Activated naive CD4-positive, alpha-beta T cell (primary cell): ENCODE measurements at places on chromosomes 12 and 14.

DNA sequence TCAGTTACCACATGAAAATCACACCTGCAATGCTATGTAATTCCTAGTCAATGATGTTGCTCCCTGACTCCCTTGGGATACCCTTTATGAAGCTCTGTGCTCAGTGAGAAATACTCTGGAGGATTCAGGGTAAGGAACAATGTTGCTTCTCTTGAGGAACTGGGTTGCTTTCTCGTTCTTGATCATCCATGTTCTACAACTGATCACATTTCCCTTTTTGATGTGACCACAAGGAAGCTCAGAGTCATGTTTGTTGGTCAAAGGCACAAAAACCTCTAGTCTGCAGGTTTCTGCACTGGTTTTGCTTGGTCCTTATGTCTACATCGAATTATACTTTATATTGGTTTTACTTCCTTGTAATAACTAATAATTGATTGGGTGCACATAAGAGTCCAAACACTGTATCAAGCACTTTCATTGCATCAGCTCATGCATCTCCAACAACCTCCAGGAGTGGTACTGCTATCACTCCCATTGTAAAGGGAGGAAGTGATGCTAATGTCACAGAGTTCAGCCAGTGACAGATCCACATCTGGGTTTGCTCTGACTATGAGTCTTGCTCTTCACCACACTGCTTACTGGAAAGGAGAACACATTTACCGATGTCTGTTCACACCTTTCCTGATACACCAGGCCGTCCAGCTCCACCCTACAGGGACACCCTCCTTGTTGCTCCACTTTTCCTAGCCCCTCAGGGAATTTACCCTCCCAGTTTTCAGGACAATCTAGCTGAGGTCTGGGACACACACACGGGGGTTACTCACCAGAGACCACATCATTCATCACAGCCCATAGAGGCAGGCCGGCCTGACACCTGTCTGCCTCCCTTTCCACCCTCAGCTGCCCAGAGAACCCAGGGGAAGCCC, 41.0 kb downstream of the CMKLR1 start:
- no peak for DNase-seq

GRCh38 chr12:132021031-132021871, 71.5 kb downstream of the EP400 start:
- no peak for DNase-seq

DNA sequence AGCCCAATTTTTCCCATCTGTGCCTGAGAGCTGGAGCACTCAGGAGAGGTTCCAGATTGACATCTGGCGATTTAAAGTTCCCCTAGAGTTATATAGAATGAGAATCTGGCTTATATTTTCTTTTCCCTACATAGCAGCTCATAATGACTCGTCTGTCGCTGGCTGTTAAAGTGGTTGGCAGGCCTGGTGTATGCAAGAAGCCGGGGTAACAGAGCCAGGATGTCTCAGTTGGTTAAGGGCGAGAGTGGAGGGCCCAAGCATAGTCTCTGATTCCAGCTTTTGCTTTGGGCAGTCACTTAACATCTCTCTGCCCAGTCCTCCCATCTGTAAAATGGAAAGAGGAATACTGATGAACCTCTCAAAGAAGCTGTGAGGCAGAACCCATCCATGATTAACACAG, 751.6 kb downstream of the NOVA1 start:
- DNase-seq, result no peak

DNA sequence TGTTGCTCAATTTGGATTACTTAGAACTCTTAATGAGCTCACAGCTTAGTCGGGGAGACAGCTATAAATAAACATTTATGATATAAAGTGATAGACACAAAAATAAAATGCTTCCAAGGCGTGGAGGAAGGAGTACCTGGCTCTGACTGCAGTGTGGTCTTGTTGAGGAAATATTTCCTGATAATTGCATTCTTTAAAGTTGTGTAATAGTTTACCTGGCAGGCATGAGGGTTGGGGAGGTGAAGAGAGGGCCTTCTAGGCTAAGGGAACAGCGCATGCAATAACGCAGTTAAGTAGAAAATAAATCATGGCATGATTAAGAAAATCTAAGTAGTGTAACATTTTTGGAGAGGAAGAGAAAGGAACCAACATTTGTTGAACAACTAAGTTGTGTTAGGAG, 260.5 kb upstream of the ATP2B1 start:
- no peak for DNase-seq

DNA sequence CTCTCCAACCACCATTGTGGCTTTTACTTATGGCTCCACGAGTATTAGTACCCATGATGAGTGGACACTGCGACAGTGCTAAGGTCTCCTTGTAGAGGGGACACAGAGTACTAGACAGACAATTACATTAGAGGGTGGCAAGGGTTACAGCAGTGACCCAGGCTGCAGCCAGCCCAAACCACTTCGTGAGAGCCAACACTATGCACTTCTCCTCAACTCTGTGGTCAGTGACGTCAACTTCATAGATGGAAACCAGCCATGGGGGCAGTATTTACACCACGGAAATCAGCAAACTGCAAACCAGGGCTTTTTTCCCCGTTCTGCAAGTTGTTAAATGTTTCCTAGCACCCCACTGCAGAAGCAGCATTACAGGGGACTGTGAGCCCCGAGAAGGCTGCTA, 61.6 kb upstream of the ZFP36L1 start:
- DNase-seq, result no peak

DNA sequence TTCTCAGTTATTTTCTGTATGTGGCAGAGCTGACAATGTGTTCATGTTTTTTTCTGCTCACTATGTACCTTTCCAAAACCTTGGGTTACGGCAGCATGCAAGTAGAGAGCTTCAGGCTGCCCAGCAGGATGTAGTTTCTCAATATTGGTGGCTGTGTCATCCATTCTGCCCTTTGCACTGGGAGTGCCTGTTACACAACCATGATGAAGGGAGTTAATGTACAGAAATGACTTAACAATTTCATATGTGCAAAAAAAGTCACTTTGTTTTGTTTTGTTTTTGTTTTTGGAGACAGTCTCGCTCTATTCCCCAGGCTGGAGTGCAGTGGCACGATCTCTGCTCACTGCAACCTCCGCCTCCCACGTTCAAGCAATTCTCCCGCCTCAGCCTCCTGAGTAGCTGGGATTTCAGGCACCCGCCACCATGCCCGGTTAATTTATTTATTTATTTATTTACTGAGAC, 6.1 kb upstream of the CNIH1 start:
- DNase-seq, result no peak

- no peak for DNase-seq
Measured at GRCh38 chr12:23139026-23139425, 514.1 kb downstream of the ETNK1 start.

DNA sequence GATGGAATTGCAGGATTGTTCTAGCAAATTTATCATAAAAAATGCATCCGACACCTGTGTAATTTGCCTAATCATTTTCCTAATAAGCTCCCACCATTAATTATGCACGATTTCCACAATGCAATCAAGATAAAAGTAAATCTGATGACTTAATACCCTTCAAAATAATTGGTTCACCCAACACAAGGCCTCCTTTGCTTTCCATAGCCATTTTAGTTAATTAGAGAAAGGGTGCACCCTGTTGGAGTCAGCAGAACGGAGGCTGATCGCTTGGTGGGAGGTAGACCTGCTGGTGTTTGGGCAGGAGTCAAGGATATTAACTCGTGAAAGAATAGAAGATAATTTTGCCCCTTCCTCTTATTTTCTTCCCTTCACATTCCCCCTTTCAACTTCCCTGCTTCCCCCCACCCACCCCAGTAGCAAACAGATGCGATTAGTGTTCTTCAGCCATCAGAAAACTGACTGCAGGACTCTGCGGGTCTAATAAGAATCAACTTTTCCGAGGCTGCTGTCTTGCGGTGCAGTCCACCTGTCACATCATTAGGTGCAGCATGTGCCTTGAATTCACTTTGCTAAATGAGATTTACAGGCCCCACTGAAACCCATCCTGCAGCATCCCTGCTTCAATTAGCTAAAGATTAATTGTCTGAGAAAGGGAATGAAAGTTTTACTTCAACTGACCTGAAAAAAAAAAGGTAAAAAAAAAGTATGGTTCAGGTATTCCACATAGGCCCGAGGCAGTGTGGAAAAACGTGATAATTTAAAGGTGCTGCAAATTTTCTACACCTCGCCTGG, 553.7 kb upstream of the LMO3 start:
- DNase-seq, result no peak

- no peak for DNase-seq
Measured at GRCh38 chr12:28108599-28108998, 81.7 kb upstream of the CCDC91 start.

DNA sequence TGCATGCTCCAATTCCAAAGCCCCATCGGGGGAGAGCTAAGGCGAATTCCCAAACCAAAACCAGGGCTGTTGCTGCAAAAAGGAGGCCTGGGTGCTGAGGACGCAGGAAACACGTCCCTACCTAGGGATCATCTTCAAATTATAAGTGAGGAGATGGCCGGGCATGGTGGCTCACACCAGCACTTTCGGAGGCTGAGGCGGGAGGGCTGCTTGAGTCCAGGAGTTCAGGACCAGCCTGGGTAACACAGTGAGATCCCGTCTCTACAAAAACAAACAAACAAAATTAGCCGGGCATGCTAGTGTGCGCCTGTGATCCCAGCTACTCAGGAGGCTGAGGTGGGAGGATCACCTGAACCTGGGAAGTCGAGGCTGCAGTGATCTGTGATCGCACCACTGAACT, 143.2 kb downstream of the CALM1 start:
- no peak for DNase-seq

GRCh38 chr14:23128969-23129758, 10.1 kb upstream of the CEBPE start:
- no peak for DNase-seq

DNA sequence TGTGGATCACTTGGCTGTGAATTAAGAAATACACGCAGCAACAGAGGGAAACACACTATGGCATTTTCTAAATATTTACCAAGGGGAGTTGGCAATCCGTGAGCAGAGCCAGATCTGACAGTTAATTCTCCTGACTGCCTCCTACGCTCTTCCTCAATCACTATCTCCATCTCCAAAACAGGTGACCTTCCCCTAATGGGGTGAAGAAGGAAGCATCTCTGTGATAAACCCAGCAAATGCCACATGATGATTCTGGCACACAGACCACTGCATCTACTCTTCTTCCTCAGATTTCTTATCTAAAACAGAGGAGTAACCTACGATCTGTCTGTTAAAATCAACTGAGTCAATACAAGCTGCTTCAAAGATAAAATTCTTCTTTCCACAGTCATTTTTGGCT, 4.4 kb downstream of the SPTB start:
- no peak for DNase-seq

DNA sequence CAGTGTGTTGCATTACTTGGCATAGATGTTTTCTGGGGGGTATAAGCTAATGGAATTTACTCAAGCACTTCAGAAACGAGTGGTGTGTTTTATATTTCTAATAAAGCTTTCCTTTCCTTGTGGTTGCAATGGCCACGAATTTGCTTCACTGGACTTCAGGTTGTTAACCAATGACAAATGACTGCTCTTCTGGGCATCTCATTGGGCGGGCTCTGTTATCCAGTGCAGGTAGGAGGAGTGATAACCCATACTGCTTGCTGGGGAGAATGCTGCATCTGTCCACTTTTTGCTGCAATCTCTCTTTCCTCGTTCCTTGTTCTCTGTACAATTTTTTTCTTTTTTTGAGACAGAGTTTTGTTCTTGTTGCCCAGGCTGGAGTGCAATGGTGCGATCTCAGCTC, 80.0 kb upstream of the RPH3A start:
- no peak for DNase-seq

GRCh38 chr12:25694072-25694471, 141.0 kb upstream of the LMNTD1 start:
- DNase-seq, result no peak

DNA sequence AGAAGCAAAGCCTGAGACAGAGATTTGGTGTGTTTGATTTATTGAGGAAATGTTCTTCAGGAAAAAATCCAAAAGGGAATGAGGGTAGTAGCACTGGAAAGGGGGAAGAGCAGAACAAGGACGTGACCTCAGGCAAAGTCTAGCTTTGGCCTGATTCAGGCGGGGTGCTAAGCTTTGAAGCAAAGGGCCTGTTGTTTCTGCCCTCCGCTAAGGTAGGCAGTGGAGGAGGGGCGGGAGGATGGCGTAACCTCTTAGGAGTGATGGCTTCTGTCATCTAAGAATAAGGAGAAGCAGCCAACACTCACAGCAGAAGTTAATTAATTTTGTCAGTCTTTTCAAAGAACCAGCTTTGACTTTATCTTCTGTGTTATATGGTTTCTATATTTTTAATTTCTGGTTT, 20.4 kb downstream of the ABHD12B start:
- no peak for DNase-seq

- DNase-seq, result no peak
Measured at GRCh38 chr14:96811265-96811664, 14.1 kb downstream of the VRK1 start.

GRCh38 chr12:24948757-24949722, at the start of gene BCAT1:
Gene BCAT1, minus strand, starts transcription at chr12:24949101. Its CDS starts 169 bp downstream, at chr12:24948932.
- peak; percentile 4 for DNase-seq

DNA sequence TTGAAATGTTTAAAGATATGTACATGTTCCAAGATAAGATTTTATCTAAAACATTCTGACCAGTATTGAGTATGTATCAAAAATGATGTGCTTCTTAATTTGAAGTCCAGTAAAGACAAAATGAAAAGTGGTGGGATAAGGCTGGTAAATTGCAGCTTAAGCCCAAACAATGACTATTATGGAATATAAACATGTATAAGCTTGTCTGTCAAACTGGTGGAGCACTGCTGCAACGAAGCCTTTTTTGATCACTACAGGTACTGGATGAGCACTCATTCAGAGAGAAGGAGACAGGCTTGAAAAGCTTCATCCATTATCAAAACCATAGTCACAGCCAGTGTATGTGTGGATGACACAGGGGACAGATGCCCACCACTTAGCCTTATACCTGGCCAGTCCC, 138.4 kb downstream of the ATP23 start:
- DNase-seq, result no peak

- no peak for DNase-seq
Measured at GRCh38 chr14:89085231-89085731, 260.8 kb downstream of the TTC8 start.

DNA sequence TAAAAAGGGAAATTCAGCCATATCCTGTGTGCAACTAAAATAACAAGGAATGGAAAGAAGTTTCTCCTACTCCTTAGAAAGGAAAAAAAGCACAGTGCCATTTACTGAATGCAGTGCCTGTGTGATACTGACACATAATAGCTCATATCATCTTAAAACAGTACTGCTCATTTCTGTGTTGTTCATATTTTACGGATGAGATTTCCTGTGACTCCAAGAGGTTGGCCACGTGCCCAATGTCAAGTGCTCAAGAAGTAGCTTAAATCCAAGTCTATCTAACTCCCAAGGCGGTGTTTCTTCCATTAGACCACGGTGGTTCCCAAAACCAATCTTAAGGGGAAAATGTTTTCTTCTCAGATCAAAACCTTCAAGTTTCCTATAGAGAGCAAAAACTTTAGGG, 20.0 kb downstream of the MAP3K9 start:
- no peak for DNase-seq

DNA sequence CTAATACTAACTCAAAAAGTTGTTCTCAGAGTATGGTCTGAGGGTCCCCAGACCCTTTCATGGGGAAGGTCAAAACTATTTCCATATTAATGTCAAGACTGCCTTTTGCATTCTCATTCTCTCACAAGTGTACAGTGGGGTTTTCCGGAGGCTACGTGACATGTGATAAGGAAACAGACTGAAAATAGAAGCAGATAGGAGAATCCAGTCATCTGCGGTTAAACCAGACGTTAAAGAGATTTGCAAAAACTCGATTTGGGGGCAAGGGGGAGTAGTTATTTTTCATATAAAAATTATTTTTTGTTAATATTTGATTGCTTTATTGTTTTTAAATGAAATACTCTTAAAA, 1.0 kb upstream of the NAP1L1 start:
- DNase-seq, result no peak
